ENCODE measurements at places on chromosomes 2 and 18.

DNA sequence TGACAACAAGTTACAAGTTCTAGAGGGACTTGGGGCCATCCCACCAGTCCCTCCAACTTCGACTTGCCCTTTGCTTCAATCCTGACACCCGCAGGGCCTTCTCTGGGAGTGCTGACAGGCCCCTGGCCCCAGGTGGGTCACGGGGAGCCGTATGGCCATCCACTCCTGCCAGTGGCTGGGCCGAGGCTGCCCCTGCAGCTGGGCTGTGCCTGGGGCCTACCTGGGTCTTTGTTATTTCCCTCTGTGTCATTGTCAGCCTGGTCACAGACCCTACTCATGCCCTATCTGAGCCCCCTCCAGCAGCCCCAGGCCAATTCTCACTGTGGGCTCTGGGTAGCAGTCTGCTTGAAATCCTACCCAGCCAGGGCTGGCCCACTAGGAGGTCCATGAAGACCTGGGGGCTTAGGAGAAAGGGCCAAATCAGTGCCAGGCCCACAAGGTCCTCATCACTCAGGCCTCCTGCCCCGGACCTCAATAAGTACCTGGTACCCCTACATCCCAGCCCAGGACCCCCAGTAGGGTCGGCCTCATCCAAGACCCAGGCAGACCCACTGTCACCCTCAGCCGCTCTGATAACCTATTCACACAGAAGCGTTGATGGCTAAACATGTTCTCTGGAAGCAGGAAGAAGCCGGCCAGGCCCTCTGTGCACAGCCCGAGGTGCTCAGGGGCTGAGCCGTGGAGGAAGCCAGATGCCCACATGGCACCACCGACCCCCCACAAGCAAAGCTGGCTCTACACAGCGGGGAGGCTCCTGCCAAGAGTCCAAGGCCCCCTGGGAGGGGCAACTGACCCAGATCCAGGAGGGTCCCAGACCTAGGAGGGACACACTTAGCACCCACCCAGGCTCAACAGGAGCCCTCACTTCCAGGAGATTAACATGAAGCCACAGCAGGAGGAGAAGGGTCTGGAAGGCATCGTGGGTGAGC lies 57.7 kb downstream of the BIN1 start:
- no peak for DNase-seq

- peak; percentile 76 for DNase-seq
Observed at GRCh38 chr2:113138428-113139322, 11.3 kb downstream of the IL1RN start.

DNA sequence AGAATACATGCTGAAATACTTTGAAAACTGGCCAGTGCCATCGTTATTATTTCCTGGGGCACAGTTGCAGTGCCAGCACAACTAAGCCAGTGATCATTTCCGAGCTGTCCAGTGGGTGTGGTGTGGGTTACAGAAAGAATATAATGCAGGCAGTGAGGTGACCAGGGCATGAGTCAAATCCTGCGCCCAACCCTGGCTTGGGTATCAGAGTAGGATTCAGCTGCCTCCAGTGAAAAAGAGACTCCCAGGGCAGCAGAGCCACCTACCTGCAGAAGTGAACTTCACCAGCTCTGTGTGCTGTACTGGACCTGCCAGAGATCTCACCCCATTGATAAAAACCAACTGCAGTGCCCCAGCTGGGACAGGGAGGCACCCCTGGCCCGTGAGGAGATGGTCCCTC lies 18.0 kb downstream of the SLC9A2 start:
- no peak for DNase-seq

GRCh38 chr2:70714141-70714905 lies 53.7 kb downstream of the ADD2 start:
- no peak for DNase-seq

GRCh38 chr2:70003093-70003830 lies 41.8 kb upstream of the ASPRV1 start:
- DNase-seq: no peak

DNA sequence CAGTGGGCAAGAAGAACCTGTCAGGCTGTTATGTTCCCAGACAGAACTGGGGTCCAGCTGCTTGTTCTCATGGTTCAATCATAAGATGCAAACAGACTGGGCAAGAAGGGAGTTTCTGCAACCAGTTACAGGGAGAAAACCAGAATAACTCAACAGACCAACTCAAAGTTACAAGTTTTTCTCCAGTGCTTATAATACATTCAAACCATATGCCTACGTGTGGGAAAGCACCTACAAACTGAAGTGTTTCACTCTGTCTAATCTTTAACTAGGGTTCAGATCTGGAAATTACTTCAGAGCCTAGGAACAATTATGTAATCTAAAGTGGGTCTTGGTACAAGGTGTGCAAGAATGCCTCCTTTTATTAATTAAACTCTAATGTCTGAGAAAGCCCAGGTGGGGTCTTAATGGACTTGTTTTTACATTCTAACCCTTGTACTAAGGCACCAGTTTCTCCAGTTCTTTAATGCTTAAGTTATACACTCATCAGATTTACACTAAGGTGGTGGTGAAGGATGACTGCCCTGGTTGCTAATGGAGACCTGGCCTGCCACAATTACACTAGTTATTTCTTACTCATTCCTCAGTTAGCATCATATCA lies 951.9 kb downstream of the TSN start:
- no peak for DNase-seq

GRCh38 chr2:103161456-103162289 lies 399.8 kb downstream of the TMEM182 start:
- DNase-seq: peak; percentile 62

DNA sequence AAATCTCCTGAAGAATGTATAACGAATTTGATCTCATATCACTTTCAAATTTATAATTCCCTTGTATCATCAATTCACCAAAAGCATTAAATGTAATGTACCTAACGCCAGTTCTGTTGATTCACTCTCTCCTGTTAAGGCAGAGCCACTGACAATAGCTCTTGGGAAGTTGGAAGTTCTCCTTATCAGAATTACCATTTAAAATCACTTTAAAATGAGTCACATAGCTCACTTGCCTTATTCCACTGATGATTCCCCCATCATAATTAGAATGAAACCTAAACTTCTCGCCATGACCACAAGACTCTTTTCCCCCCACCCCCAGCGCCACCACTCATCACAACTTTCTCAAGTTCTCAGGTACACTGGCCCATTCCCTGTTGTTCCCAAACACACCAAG lies 117.1 kb downstream of the PID1 start:
- DNase-seq: no peak

DNA sequence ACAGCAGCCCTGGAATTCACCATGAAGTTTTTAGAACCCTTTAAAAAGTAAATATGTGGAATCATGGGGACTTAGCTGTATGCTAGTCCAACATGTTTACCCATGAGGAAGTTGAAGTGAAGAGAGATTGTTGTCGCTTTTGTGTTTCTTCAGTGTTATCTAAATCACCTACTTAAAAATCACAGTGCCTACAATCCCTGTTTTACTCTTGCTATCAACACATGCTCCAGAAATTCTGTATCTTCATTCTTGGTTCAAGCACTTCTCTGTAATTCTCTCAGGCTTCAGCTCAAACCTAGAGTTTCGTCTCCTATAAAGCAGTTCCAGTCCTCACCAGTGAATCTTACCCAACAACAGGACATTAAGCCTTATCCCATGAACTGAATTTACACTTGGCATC lies 30.5 kb upstream of the CHMP1B start:
- DNase-seq: no peak

DNA sequence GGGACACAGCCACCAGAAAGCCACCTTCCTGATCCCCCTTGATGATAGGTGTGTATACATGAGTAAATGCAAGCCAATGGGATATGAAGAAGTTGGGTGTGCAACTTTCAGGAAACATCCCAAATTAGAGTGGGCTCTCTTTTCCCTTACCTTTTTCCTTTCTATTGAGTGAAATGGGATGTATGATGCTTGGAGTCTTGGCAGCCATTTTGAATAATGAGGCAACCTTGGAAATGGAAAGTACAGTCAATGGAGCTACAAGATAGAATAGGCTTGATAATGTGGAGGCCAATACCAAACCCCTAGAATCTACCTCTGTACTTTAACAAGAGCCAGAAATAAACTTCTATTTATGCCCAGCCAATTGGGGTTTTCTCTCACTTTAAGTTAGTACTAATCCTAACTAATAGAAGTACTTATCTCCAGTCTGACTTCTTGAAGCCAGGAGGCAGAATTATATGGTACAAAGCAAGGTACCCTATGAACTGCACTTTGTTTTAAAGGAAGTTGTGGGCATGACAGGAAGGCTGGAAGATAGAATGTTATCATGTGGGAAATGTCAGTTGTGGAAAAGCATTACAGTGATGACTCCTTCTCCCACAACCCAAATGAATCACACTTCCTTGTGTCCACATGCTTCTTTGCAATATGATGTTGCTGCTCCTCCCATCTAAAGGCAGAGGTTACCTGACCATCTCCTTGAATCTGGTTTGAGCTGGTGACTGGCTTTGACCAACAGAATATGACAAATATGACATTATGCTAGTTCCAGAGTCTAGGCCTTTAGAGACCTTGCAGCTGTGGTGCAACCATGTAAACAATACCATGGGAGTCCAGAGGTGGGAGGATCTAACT lies 12.9 kb upstream of the NABP1 start:
- DNase-seq: peak; percentile 16

GRCh38 chr2:108414945-108415344 lies 34.1 kb upstream of the GCC2 start:
- no peak for DNase-seq

GRCh38 chr18:51123936-51124486 lies 73.5 kb downstream of the MEX3C start:
- no peak for DNase-seq

DNA sequence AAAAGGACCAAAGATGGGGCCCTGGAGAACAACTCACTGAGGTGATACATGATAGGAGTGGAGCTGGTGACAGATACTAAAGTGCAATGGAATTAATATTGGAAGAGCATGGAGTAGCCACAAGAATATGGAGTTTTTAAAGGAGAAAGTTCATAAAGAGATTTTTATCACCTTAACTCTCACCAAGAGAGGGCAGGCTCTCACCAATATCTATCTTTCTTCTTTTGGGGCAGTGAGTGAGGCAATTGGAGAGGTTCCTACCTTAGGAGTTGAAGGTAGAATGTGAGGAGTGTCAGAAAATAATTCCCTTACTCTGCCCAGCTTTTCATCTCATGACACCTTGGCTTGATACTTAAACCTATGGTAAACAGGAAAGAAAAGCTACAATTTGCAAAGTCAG lies 233.7 kb upstream of the CWC22 start:
- DNase-seq: no peak
